Retinal pigment epithelial cell (primary cell): ENCODE measurements at places on chromosomes 2 and 18.

DNA sequence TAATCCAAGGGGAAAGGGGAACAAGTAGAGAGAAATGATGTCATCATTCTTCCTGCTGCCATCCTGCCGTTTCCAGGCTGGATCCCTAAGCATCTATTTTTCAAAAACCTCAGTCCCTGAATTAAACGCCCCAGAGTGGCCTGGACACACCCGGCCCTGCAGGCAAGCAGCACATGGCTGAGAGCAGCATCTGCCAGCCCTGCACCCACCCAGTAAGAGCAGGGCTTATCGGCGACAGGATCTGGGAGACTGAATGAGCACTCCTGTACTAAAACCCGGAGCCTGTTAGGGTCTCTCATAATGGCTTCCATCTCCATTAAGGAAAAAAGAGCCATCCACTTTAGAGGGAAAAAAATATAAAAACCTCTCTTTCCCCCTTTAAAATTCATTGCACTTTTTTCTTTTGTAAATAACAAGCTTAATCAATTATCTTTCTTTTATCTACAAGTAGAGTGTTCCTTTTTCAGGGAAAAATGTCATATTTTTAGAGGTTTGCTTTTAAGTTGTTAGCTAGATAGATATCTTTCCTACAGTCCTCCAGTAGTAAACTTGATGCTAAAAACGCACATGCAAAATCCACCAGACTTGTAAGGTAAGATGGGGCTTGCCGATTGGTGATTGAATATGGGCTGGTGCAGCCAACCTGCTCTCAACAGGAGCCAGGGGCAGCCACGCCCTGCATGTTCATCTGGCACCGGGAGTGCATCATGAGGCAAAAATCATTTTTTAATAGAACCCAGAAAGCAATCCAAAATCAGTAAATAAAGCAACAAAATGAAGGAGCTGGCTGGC is 457.8 kb downstream of the EIPR1 start:
- DNase-seq: no peak

GRCh38 chr18:62018759-62019041 is 125.9 kb upstream of the RNF152 start:
- DNase-seq: no peak

DNA sequence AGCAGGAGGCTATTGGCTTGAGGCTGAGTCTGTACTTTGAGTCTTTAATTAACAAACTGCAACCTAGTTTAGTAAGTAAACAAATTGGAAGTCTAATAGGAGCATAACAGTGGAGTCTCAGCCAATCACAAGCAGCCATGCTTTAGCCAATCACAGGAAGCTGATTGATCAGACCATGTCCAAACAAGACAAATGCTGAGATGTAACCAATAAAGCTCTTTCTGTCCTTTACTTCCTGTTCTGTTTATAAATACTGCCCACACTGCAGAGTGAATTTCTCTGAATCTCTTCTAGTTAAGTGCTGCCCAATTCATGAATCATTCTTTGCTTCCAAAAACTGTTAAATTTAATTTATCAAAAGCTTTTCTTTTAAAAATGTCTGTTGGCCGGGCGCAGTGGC is 146.6 kb upstream of the DLX2 start:
- DNase-seq: no peak

GRCh38 chr2:205814039-205814364 is 131.7 kb downstream of the NRP2 start:
- DNase-seq: no peak

DNA sequence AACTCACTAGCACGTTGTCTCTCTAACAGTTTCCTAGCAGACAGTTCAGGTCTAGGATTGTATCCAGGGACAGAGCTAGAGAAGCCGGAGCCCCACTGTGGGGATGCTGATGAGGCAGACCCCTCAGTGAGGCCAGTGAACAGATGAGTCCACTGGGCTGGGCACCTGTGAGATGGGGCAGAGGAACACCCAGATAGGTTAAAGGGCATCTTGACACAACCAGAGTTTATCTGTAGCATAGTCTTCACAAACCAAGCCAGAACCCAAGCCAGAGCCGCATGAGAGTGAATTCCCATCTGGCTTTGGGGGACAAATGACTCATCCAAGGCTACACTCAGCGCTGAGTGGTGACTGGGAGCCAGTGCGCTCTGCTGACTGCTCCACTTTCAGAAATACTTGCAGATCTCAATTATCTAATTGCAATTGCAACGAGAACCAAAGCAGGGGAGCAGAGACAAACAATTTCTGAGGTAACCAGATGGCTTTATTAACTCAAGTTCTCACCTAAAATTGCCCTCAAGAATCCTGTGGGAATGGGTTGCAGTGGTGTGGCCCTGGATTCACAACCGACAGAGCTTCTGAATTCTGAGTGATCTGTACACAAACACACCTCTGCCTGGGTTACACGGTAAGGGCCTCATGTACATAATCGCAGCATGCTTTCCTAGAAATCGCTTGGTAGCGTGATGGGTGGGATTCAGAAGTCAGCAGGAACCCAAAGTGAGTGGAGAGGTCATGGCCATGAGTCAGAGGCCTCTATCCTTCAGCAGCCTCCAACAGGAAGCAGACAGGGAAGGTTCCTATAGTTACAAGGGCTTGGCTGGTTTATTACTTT is 48.7 kb upstream of the MSH2 start:
- DNase-seq: no peak

- DNase-seq: no peak
Measured at GRCh38 chr2:220995581-220995980, 576.5 kb downstream of the EPHA4 start.

DNA sequence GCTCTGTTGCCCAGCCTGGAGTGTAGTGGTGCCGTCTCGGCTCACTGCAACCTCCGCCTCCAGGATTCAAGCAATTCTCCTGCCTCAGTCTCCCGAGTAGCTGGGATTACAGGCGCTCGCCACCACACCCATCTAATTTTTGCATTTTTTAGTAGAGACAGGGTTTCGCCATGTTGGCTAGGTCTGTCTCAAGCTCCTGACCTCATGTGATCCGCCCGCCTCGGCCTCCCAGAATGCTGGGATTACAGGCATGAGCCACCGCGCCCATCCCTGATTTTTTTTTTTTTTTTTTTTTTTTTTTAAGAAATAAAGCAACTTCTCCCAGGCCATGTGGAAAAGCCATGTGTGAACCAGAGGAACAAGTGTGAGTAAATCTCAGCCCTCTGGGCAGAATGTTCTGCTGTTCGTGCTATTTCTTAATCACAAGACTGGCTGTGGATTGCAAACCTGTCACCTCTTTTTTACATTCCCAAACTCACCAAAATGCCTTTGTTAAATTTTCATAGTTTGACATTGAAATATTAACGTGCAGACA is 6.4 kb upstream of the SH3BP4 start:
- DNase-seq: no peak

GRCh38 chr2:151237422-151238025 is 24.1 kb downstream of the RBM43 start:
- no peak for DNase-seq

DNA sequence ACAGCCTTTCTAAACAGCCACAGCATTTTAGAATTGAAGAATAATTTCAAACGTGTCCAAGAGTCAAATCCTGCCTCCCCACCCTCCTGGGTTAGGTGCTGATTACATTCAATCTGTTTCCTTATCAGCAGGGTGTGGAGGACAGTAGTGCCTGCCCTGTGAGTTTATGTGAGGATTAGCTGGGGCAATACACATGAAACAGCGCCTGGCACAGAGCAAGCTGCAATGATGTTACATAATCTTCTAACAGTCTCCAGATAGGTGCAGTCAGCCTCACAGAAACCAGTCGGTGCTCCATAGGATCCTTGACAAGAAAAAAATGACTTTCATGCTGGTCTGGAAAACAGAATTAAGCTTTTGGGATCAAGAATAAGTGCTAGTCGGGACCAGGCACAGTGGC is 91.7 kb upstream of the ITGA6 start:
- peak; percentile 23 for DNase-seq

DNA sequence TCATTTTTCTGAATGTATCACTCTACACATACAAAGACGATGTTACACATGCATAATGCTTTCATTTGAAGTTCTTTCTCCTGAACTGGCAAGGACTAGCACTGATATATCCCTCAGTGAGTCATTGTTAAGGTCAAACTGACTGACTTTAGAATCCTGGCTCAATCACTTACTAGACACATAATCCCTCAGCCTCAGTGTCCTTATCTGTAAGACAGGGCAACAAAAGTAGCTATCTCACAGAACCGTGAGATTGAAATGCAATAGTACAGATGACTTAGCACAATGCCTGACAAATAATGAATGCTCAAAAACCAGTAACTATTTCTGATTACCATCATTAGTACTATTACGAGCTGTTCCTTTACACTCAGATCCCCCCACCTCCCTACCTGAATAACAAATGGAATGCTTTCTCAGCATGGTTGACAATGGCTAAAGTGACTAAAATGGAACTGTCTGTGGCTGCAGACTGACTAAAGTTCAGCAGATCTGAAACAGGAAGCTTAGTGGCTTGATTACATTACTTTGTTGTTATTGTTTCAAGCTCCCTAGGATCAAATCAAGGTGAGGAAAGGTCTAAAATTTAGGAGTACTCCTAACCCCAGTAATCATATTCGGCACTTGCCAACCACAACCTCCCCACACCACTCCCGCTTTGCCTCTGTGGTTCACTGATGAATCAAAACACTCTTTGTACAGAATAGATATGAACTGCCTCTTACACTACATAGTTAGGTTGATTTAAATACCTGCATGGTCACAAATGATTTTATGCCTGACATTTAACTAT is 35.8 kb upstream of the CACNB4 start:
- peak; percentile 29 for DNase-seq

DNA sequence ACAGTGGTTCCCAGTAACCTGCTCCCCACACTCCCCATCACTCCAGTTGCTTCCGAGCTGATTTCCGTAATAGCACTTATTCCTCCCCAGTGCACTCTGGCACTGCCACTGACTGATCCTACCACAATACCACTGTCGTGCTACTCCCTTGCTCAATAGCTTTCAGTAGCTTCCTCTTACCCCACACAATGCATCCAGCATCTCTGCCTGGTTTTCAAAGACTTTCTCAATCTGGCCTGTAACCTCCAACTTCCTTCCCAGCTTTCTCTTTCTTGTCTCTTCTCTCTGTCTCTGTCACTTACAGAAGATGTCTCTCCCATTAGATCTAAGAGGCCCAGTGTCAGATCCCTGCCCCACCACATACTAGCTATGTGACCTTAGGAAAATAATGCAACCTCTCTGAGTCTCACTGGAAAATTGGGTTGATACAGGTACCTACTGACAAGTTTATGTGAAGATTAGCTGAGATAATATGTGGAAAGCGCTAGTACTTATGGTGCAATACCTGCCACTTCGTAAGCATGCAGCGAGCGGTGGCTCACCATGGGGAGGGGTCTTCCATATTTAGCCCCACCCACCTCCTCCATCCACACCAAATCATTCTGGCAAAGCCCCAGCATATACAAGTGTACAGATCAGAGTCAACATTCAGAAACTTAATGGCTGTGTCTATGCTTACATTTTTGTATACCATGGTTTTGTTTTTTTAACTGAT is 36.7 kb downstream of the SFXN5 start:
- DNase-seq: no peak

DNA sequence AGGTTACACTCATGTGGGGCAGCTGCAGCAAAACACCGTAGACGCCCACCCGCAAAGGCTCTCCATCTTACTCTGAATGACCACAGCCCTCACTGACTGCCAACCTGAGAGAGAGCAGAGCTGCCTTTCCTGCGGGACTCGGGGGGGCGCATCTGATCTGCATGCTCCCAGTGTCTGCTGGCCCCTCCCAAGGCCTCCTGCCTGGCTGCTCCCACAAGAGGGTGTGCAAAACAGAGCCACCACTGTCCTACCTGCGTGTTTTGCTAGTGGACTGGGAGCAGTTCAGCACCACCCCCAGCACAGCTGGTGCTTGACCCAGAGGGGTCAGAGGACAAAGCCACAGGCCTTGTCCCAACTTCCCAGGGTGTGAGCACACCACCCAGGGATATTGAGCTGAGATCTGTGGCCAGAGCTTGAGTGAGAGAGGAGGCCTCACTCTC is 76.4 kb downstream of the MYO3B start:
- DNase-seq: no peak

DNA sequence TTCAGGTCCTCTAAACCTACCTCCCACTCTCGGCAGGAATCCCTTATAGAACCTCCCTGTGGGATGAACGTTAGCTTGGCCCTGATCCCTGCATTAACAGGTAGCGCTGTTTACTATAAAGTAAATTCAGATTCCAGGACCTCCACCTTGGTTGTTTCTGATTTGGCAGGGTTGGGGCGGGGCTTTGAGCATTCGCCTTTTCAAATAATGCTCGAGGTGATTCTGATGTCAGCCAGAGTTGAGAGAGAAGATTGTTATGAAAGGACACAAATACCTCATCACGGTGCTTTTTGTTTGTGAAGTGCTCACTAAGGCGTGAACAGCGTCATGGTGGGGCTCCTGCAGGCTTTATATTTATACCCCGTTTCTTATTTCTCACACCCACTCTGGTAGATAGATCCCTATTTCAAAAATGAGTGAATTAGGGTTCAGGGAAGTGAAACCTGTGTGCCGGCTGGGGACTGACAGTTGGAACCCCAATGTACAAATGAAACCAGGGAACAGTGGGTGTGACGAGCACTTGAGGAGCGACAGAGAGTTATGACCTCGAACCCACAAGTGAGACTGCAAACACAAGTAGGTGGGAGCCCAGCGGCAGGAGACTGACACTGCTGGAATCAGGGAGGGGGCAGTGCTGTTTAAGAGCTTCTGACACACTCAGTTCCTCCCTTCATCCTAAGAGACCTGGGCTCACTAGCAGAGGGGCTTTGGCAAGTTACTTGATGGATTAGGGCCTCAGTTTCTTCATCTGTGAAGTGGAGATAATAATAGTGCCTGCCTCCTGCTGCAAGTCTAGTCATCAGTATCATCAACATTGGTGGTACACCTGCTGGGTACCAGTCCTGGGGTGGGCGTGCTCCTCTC is 14.2 kb upstream of the CXCR4 start:
- DNase-seq: no peak

- DNase-seq: peak; percentile 59
Measured at GRCh38 chr2:202109737-202110184, 36.7 kb downstream of the KIAA2012 start.

GRCh38 chr18:37964885-37965571 is 399.4 kb upstream of the CELF4 start:
- DNase-seq: no peak

- DNase-seq: no peak
Measured at GRCh38 chr2:46547223-46548102, 68.1 kb downstream of the TMEM247 start.

- no peak for DNase-seq
Measured at GRCh38 chr18:195651-196050, 37.3 kb downstream of the USP14 start.

GRCh38 chr2:53422979-53423378 is 344.6 kb upstream of the CHAC2 start:
- no peak for DNase-seq
